ENCODE measurements at places on chromosomes 1 and 21.

DNA sequence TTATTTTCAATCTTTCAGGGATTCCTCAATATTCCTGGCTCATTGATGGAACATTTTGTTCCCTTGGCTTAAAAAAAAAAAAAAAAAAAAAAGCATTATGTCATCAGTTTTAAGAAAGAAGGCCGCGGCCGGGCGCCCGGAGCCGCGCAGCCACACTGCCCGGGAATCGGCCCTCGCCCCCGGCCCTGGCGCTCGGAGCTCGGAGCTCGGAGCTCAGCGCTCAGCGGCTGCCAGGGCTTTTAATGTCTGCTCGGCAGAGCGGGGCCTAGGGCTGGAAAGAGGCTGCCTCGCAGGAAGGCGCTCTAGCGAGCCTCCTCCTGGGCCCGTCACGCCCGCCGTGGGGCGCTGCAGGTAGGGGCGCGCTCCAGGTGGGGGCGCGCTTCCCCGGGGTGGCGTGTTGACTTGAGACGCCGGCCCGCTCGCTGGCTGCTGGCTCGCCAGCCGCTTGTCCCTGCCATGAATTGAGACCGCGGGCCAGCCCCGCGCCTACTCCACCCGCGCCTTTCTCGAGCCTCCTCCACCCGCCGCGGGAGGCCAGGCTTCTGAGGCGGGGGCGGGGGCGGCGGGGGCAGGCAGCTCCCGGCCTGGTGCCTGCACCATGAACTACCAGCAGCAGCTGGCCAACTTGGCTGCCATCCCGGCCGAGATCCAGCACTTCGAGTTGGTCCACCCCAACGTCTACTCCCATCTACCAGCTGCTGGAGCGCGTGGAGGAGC, 5.4 kb upstream of the TDRD5 start:
- peak; percentile 85 for DNase-seq

GRCh38 chr1:109739738-109740614, 862 bp downstream of the GSTM3 start:
- peak; percentile 89 for DNase-seq

DNA sequence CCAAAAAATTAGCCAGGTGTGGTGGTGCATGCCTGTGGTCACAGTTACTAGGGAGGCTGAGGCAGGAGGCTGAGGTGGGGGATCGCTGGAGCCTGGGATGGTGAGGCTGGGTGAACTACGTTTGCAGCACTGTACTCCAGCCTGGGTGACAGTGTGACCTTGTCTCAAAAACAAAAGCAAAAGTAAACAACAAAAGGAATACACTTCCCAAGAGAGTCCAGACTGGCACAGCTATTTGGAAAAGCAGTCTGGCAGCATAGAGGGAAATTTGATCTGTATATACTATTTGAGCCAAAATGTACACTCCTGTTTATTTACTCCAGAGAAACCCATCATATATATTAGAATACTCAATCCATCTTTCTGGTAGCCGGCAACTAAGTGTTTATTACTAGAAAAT, 107.0 kb upstream of the HMCN1 start:
- DNase-seq = no peak

- no peak for DNase-seq
Observed at GRCh38 chr21:31335957-31336738, 7.9 kb downstream of the TIAM1 start.

GRCh38 chr1:86016076-86016759, 140.4 kb downstream of the COL24A1 start:
- DNase-seq = no peak

Measured in neural progenitor cell (in vitro differentiated cells).